H7 (cell line): ENCODE measurements at places on chromosomes 3 and 15.
A peak's percentile ranks its signal among the peaks of the same experiment; 100 is the strongest.

- no peak for DNase-seq
Observed at GRCh38 chr3:88985491-88985890, 121.9 kb upstream of the EPHA3 start.

- DNase-seq = no peak
Observed at GRCh38 chr3:160287666-160288065, 62.4 kb downstream of the C3orf80 start.

DNA sequence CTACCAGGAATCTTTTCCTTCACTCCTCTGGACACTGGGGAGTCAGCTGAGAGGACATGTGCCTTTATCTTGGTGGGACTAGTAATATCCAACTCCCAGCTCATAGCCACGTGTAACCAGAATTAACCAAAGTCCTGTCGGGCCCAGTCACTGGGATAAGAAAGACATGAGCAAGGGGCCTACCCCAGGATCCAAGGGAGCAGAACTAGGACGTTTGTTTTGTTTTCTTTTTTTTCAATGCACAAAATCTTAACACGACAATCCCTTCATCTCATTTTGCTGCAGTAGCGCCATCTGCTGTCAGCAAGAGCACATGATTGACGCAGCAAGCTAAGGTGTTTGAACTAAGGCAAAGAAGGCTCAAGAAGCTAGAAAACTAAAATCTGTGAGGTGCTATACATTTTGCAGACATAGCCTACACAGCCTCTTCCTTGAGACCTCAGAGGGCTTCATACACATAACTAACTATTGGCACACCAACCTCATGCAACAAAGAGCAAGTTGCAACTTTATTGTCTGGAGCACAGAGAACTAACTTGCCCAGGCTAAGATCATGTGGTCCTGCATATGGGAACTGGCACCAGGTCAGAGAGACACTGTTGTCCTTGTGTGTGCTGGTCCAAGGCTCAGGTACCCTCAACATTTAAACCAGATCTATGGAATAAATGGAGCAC lies 43.6 kb downstream of the RLBP1 start:
- peak; percentile 67 for DNase-seq

DNA sequence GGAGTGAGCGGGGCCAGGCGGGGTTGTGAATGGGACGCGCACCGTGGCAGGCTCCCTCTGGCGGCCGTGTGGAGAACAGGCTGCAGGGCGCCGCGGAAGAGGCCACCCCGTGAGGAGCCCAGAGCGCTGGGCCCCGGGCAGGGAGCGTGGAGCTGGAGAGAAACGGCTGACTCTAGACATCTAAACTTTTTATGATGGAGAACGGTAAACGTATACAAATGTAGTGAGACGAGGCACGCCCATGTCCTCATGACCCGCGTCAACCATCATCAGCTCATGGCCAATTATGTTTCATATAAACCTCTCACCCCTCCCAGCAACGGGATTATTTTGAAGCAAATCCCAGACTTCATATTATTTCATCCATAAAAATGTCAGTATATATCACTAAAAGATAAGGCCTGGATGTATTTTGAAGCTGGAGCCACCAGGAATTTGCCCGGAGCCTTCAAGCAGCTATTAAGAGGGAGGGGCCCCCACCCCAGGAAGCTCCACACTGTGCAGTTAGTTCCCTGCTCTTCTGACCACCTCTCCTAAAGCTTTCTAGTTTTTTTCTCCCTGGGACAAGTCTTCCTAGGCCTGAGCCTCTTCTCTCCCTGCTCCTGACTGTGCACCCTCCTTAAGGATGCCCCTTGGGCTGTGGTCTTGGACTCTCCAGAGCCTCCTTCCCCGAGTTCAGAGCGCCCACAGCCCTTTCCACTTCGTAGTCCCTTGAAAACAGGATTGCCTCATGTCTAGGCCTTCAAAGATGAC lies 149.5 kb downstream of the SMAD6 start:
- DNase-seq = peak; percentile 98

DNA sequence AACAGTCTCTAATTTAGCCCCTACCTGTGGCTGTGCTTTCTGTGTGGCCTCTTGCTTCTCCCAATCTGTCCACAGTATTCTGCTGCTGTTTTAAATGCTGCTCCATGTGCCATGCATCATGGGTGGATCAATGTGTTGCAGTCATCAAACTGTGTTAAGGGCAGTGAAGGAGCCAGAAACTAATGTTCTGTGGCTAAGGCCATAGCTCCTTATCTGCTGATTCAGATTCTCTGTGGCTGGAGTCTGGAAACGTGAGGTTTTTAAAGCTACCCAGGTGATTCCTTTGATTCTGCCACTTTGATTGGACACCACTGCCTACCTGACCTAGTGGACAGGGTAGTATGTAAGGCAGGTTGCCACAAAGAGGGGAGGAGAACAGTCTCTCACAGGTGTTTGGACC lies 44.8 kb downstream of the MORC1 start:
- DNase-seq = no peak

GRCh38 chr15:51814606-51815005 lies 14.8 kb upstream of the TMOD3 start:
- DNase-seq = no peak

GRCh38 chr15:100336061-100336460 lies 5.7 kb downstream of the ADAMTS17 start:
- no peak for DNase-seq

DNA sequence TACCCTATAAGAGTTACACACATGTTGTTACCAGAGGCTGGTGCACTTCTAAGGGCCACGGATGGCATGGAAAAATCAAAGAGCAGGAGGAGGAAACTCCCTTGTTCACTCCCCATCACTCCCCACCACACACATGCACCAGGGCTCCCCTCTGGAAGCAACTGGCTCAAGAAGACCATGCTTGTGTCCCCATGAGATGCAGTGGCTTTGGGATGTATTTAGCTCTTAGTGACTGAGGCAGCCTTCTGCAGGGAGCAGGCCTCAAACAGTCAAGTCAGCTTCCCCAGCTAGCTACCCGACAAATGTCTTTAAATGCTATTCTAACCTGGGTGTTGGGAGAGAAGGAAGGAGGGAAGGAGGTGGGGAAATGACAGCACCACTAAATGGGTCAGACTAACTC lies 32.9 kb upstream of the RAD18 start:
- DNase-seq = no peak

- no peak for DNase-seq
Observed at GRCh38 chr3:138078096-138078495, 37.3 kb downstream of the DZIP1L start.

GRCh38 chr3:112744825-112745566 lies 101.7 kb downstream of the CD200R1L start:
- DNase-seq = no peak

GRCh38 chr15:40877694-40878093 lies 3.7 kb upstream of the RHOV start:
- DNase-seq = peak; percentile 13

DNA sequence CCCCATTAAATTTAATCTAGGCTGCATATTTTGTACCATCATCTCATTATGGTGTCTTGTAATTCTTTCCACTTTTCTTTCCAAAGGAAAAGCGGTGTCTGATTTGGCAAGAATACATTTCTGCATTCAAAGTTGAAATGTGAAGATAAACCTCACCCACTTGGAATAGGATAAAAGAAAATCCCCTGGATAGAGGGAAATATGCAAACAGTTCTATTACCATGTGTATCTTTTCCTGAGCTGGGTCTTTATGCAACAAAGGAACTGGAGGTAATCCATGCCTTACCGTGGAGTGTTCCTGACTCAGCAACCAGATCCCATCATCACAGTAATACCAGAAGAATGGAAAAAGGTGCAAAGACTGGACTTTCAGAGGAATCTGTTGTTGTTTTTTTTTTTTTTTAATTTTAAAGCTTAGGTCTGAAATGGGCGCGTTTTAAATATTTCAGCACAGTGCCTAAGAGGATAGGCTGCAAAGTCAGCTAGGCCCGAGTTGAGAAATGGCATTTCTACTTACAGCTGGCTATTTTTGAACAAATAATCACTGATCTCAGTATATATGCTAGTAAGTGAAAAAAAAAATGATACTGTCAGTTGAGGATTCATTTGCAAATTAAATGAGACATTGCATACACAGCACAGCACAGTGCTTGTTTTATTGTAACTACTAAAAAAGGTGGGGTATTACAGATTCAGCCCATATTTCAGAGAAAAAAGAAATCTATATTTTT lies 55.5 kb upstream of the ADAMTS9 start:
- DNase-seq = no peak

DNA sequence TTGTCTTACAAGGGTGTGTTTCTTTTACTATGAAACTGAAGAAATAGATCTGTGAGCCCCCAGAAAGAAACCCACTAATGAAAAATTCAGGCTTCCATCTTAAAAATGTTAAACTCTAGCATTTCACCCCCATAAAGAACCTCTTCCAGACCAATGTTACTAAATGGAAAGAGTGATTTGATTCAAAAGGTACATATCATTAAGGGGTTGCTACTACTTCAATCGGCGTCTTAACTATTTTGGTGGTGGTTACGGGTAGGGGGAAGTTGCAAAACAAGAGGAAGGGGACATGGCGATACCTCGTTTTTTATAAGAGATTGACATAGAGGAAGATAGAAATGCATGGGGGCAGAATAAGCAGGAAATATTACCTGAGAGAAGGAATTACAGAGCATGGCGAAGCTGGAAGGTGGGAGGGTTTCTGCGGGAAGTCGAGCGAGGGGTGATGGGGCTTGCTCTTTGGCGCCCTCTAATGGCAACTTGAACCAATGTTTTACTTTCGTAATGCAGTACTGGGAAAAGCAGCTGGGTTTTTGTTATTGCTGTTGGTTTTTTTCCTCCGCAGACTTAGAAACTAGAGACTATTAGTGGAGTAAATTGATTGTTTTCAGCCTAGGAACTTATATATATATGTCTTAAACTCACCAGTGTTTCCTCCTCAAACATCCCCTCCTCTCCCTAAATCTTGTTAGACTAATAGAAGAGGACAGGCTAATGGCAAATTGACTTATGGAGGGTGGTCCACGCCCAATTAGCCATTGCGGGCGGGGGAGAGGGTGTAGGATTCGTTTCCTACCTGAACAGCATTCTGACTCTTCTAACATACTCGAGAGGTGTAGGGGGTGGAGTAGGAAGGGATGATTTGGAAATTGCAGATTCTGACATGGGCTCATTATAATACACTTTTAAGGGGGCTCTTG lies 11.3 kb upstream of the SOX2 start:
- DNase-seq = peak; percentile 75

DNA sequence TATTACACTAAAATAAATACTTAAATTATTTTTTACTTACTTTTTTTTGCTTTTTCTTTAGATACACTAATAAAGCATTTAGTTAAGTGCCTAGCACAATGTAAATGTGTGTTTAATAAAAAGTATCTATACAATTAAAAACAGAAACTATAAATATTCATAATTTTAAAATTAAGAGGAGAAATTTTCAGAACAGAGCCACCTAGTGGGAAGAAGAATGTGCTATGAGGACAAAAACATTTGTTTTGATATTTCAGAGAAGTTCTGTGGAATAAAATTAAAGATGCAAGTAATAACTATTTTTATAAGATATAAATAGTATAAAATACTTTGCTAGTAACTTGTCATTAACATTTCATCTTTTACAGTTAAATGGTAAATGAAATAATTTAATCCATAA lies 33.6 kb upstream of the PLSCR5 start:
- no peak for DNase-seq

DNA sequence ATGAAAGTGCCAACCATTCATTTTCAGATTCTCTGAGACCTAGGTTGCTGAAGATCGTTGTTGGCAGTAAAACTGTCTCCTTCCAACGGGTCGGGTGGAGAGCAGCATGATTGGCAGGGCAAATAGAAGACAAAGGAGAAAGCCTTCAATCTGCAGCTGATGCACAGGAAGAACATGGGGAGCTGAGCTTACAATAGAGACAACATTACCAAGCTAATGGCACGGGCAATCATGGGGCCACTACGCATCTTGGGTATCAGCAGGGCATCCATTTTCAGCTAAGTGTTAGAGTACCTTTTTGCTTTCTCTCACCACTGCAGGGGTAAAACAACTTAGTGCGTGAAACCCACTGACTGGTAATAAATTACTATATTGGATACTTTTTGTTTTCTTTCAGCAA lies 114.8 kb downstream of the WDR72 start:
- no peak for DNase-seq

GRCh38 chr15:41944313-41944940 lies 27.9 kb downstream of the EHD4 start:
- no peak for DNase-seq

GRCh38 chr3:178370387-178370786 lies 165.8 kb upstream of the KCNMB2 start:
- no peak for DNase-seq

DNA sequence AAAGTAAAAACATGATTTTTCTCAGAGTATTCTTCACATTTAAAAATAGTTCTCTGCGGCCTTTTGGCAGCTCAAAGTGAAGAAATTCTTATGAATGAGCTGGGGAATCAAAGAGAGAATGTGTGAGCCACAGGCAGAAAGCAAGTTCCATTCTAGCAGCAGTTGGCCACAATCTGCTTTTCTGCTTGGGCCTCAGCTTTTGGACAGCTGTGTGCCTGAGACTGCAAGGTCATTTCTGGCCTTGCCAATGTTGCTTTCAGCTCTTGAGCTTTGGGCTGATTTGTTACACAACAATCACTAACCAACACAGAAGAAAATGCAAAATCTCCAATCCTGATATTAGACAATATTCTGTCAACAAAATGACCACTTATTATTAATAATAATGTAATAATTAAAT lies 14.4 kb upstream of the TM4SF4 start:
- DNase-seq = no peak

GRCh38 chr15:38671675-38672254 lies 107.2 kb upstream of the RASGRP1 start:
- no peak for DNase-seq

DNA sequence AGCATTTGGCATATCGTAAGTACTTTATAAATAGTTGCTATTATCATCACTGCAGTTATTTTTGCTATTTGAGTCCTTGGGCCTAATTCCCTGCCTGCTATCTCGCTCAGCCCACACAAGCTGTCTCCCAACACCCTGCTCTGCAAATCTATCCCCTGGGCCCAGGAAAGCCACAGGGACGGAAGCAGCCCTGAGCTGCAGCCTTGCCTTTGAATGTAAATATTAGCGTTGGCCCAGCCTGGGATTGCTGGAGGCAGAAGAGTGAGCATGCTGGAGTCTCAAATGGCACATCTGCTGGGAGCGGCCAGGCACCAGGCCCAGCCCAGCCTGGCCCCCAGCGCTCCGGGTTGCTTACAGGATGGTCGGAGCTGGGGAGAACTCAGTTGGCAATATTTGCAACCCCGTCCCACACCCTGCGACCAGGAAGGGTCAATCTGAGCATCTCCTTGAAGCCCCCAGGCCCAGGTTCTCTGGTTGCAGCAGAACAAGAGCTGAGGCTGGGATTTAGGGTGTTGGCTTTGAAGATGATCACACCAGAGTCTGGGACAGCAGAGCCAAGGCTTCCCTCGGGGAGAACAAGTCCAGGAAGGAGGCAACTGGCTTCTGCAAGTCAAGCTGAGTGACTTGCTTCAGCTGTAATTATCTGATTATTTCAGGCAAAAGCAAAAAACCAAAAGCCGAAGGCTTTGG lies 529.6 kb downstream of the SHQ1 start:
- no peak for DNase-seq
